ENCODE measurements at places on chromosomes 3 and 15.
A peak's percentile ranks its signal among the peaks of the same experiment; 100 is the strongest.

DNA sequence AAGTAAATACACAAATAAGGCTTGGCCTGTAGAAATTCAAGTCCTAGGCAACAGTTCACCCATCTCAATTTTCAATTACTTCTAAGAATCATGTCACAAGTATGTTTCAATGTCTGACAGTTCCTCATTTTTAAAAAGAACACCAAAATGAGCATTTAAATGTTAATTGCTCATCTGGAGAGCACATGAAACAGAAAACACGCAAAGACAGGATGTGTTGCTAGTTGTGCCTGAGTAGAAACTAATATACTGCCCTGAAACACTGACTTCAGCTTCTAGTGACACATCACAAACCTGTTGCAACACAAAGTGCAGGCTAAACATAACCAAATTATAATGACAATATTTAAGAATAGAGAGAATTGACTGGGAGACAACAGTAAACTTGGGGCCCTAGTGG is 167.3 kb upstream of the THBS1 start:
- no peak for DNase-seq

DNA sequence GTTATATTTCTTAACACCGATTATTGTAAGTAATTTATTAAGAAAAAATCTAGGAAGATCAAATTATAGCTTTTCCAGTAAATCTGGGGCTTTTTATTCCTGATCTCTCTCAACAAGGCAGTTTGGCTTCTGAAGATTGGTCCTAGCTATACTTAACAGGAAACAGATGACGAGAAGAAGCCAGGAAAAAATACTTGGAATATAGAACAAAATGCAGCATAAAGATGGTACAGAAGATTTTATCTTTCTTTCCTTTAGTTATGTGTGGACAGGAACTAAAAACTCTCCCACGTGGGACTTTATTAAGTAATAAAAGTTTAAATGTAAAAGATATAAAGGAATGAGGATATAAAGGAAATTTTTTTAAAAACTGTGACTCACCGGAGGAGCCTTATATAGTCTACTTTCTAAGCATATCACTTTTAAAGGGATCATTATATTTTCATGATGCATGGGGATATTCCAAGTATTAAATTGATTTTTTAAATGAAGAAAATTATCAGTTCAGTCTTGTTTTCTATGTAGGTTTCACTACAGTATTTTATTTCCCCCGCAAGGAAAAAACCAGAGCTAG is 8.2 kb downstream of the B3GNT5 start:
- DNase-seq = no peak

- no peak for DNase-seq
These were observed 420.2 kb downstream of the TBC1D5 start for GRCh38 chr3:17322106-17322793.

GRCh38 chr15:33089165-33089877 is 105.2 kb downstream of the FMN1 start:
- no peak for DNase-seq

DNA sequence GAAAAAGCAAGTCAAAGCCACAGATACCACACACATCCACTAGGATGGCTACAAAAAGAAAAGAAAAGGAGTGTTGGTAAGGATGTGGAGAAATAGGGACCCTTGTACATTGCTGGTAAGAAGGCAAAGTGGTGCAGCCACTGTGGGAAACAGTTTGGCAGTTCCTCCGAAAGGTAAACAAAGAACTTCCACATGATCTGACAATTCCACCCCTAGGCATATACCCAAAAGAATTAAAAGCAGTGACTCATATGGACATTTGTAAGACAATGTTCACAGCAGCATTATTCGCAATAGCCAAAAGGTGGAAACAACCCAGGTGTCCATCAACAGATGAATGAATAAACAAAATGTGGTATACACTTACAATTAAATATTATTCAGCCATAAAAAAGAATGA is 22.2 kb upstream of the GMPPB start:
- no peak for DNase-seq

GRCh38 chr3:106010829-106011228 is 142.0 kb upstream of the CBLB start:
- DNase-seq = no peak

- no peak for DNase-seq
These were observed 173.8 kb downstream of the FNDC3B start for GRCh38 chr3:172213200-172213599.

DNA sequence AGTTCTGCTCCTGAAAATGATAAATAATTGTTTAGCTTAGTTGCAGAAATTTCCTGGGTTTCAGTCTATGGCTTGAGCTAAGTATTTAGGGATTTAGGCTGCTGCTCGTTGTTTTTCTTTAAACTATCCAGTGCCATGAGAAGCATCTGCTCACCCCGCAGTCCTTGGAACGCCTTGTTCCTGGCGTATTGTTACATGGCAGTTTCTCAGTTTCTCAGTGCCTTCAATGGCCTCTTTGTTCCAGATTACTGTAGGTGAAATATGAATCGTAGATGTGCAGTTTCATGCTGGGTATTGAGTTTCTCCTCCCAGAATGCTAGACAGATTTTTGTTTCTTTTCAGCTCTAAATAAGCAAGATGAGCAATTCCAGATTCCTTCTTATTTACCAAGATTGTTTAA is 269.5 kb upstream of the GBE1 start:
- DNase-seq = peak; percentile 11

DNA sequence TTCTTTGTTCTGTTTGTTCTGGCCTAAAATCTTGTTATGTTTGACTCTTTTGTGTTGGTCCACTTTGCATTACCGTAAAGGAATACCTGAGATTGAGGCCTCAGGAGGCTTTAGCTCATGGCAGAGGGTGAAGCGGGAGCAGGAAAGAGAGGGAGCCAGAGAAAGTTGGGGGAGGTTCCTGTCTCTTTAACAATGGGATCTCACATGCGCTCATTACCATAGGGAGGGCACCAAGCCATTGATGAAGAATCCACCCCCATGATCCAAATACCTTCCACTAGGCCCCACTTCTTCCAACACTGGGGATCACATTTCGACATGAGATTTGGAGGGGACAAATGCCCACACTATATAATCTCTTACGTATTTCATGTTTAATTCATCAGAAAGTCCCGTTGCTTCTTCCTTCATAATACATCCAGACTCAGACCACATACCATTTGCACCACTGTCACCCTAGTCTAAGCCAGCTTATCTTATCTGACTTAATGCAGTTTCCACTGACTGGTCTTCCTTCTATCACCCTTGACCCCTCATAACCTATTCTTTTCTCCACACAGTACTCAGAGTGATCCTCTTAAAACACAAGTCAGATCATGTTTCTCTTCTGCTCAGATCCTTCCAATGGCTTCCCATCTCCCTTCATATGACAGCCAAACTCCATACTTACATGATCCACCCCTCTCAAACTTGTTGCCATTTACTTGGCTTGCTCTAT is 13.5 kb downstream of the KBTBD8 start:
- no peak for DNase-seq

GRCh38 chr3:19485267-19485666 is 337.0 kb downstream of the KCNH8 start:
- DNase-seq = no peak

GRCh38 chr3:37338500-37338899 is 164.1 kb upstream of the LRRFIP2 start:
- no peak for DNase-seq

DNA sequence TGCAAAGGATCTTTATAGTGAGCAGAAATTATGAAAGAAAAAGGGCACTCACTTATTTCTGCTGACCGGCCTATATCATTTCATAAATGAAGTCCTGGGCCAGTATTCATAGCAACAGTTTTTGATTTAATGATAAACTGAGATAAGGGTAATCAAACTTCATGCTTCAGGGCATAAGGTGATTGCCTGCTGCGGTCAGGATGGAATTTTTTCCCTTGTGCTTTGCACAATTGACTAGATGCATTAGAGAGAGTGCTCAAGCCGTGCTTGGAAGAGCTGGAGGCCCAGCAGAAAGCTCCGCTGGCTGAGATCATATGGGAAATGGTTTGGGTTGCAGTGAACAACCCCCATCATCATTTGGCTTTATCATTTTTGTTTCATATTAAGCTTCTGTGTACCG is 10.4 kb downstream of the SEMA6D start:
- DNase-seq = no peak

DNA sequence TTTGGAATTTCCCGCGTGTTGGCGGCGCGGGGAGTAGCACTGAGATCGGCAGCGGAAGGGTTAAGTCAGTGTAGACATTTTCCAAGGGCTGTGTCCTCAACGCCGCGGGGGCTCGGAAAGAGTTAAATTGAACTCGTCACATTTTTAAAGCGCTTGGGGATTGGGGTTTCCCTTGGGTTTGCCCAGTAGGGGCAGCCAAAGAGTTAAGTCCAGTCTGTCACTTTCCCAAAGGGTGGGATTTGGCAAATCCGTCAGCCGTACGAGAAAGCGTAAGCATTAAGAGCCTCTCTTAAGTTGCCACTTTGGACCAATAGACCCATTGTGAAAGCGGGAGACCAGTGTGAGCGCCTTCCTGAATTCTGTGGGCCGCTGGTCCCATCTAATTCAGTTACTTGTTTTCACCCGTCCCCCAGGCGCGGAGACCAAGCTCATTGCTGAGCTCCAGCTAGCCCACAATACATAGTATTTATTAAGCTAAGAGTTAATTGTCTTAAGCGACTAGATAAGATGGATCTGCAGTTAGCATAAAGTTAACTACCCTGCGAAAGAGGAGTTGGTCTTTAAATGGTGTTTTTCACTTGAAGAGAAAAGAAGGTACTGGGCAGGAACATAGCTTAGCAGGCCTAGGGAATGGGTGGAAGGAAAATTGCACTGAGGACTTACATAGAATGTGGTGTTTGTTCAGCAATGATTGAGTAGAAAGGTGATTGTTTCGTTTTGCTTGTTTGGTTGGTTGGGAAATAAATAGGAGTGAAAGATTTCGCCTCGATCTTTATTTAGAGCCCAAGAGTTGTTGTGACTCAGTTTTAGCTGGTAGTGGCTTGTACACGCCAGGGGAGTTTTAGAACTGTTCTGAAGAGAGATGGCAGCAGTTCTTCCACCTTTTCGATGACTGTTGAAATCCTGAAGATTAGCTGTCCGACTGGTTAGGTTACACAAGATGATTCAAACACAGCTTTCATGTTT is 932 bp downstream of the ARL8B start:
- no peak for DNase-seq

- no peak for DNase-seq
These were observed 111.4 kb downstream of the MEIS2 start for GRCh38 chr15:36988947-36989346.

DNA sequence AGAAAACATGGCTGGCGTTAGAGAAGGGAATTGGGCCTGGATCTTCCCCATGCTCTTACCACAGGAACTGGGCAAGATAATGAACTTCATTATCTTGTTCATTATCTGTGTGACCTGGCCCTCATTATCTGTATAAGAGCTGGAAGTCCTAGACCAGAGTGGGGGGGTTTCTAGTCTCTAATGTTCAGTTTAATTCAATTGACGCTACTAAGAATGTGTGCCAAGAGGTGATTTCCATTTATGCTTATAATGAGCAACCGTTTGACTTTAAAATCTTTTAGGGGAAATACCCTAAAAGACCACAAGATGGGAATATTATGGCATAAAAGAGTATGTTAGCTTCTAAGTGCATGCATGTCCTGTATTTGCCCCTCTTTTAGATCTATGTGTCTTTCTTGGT is 59.1 kb upstream of the CSTA start:
- DNase-seq = no peak

- no peak for DNase-seq
These were observed 84.4 kb upstream of the GOLGA6B start for GRCh38 chr15:72570059-72570458.

DNA sequence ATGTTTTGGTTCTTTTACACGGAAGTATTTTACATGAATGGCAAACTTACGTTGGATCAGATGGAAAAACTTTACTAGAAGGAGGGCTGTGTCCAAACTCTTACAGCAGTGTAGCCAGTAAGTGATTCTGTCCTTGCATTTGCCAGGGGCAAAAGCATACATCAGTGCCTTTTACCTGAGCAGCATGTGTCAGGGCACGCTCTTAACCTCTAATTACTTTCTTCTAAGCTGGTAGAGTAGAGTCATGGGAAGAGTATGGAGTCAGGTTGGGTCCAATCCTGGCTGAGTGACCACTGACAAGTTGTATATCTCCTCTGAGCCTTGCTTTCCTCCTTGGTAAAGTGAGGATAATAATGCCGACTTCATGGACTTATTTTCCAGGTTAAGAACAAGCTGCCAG is 47.1 kb downstream of the RYR3 start:
- DNase-seq = no peak

Measured in posterior cingulate gyrus (tissue), 11 donors.